Stomach (tissue), 19 donors: ENCODE measurements at places on chromosomes 6 and 20. TPM values are rescaled to one million over a fixed set of nuclear protein-coding genes. Genes with fewer than 3 reads are reported as not detected.

Gene SLC22A7
- total RNA-seq = not detected

Gene HAO1
- not detected for total RNA-seq

GRCh38 chr6:123418071-123418470 lies 218.7 kb downstream of the TRDN start:
- no peak overlapping the region for H3K27ac ChIP-seq
- no peak for DNase-seq
- no peaks in the 10 kb centered on the region for H3K4me1 ChIP-seq
- no peaks in the 10 kb centered on the region for H3K36me3 ChIP-seq
- H3K27me3 ChIP-seq = no peaks in the 10 kb centered on the region

DNA sequence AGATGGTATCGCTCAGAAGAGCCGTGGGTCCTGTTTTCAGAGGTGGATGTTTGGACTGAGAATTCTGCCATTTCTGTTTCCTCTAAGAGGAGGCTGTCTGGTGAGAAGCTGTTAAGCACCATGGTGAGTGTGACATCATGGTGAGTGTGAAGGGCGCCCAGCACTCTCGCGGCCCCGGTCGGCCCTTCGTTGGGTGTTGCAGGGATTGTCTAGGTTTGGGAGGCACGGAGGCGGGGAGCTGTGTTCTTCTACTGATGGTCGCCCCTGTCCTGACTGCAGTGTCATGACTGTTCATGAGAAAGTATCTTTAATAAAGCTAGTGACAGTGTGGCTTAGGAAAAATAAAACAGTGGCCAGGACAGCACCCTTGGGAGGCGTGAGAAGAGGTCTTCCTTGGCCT lies 70.4 kb downstream of the NOL4L start:
- no peaks in the 10 kb centered on the region for H3K27me3 ChIP-seq
- H3K36me3 ChIP-seq = peaks cover 14% of the 10 kb centered on the region
- no peak overlapping the region for H3K4me3 ChIP-seq
- no peak for DNase-seq
- no peak overlapping the region for H3K27ac ChIP-seq

GRCh38 chr20:62800314-62801259 lies 4.0 kb upstream of the OGFR start:
- H3K27me3 ChIP-seq = no peaks in the 10 kb centered on the region
- no peak overlapping the region for H3K27ac ChIP-seq
- no peak overlapping the region for H3K4me3 ChIP-seq
- no peak for DNase-seq
- H3K36me3 ChIP-seq = peaks cover 38% of the 10 kb centered on the region
- H3K4me1 ChIP-seq = peaks cover 30% of the 10 kb centered on the region

DNA sequence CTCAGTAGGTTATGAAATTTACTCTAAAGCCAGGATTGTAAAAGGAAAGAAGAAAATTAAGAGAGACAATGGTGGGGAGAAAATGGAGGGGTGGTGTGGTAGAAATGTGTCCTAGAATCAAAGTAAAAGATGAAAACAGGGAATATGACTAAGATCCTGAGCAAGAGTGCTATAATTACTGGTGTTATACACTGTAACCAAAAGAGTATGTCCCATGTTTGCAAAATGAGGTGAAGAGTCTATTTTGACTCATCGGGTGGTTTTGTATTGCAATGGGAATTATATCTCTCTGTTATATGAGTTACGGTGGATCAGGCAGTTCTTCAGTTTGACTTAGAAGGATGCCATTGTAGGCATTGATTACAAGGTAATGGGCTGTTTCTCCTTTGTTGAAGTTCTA lies 8.5 kb downstream of the L3MBTL3 start:
- H3K27me3 ChIP-seq = no peaks in the 10 kb centered on the region
- H3K4me3 ChIP-seq = no peak overlapping the region
- no peaks in the 10 kb centered on the region for H3K36me3 ChIP-seq
- no peak overlapping the region for H3K27ac ChIP-seq
- no peak for DNase-seq

DNA sequence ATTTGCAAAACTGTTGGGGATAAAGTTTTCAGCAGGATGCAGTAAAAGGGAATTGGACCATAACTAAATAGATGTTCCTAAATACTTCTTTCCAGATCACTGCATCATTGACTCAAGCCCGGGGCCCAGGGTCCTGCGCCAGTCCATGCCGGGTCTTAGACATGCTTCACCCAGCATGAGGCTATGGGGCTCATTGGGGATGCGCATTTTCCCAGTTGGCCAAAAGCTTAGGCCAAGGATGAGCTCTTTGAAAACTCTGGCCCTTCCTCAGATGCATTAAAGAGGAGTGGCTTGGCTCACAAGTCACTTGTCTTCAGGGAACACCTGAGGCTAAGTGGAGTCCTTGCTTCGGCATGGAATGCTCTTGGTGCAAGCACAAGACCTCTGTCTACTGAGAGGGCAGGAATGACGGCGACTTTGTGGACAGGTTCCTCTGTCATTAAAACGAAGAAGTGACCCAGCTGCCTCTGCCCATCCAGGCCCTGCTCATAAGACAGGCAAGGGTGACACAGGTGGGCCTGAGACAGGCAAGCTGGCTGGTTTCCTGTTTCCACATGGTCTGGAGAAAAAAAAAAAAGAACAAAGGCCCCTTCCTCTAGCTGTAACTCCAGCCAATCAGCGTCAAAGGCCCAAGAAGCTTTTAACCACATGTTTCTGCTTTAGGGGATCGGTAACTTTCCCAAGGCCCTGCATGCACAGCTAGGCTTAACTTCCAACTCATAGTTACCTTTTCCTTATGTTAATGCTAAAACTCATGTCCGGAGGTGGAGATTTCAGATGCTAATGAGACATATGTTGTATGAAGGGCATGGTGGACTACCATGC lies 81.4 kb upstream of the CDH4 start:
- no peak overlapping the region for H3K27ac ChIP-seq
- H3K27me3 ChIP-seq = peaks cover 71% of the 10 kb centered on the region
- H3K4me3 ChIP-seq = no peak overlapping the region
- DNase-seq = no peak
- no peaks in the 10 kb centered on the region for H3K36me3 ChIP-seq
